ENCODE measurements at places on chromosomes 1 and 21.

DNA sequence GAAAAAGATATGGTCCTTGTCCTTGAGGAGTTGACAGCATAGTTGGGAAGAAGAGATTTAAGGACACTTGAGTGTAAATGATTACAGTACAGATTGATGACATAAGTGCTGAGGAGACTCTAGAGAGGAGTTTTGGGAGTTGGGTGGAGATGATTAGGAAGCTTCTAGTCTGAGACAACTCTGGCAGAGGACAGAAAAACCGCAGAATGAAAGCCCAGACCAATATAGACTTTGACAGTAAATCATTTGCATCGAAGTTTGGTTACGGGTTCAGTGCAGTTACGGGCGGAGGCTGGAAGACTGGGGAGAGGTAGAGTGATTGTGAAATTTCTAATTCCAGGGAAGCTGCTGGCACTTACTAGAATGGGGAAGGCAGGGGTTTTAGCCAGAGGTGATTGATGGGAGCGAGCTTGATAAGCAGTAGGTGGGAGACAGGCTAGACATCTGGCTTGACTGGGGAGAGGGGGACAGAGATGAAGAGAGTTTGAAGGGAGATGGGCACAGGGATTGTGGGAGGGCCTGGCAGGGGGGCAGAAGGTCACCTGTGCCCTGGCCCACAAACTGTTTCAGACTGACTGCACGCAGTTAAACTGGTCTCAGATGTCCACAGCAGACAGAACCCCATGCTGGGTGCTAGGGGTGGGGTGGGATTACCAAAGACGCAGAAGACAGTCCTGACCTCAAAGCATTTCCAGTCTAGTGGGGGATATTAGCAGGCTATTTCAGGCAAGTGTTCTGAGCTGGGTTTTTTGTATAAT, 20.1 kb downstream of the SH2D2A start:
- no peak for DNase-seq

- no peak for DNase-seq
These were observed 307.3 kb downstream of the KCNH1 start for GRCh38 chr1:210826686-210827085.

GRCh38 chr21:41321908-41322495, 5.4 kb downstream of the FAM3B start:
- DNase-seq = no peak

- DNase-seq = no peak
These were observed 8.6 kb upstream of the AK2 start for GRCh38 chr1:33045246-33045645.

- DNase-seq = no peak
These were observed 172.0 kb upstream of the KIAA0040 start for GRCh38 chr1:175364424-175365076.

DNA sequence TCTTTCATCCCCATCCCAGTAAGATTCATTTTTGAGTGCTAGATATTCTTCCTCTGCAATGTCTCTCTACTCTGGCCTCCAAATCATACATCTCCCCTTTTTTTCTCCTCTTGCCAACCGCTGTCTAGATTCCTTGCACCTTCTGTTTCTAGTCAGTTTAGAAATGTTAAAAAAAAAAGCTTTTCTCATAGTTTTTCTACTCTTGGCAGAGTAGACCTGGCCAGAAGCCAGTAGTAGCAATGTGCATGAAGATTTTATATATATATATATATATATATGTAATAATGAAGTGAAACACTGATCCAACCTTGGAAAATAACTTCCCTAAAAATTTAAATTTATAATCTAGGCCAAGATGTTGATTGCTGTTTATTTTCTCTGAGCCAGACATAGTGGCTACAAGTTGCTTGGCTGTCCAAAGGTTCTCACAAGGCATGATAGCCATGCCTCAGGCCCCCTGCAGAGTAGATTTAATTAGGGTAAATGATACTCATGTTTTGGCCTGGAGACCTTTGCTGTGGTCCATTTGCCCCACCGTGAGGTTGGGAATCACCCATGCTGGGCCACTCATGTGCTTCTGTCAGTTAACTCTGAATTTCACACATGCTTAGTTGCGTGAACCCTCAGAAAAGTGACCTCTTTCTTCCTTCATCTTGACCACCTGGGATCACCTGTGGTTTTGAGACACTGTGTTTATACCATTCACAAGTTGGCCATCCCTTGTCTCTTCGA, 103.4 kb upstream of the KCNE2 start:
- no peak for DNase-seq

DNA sequence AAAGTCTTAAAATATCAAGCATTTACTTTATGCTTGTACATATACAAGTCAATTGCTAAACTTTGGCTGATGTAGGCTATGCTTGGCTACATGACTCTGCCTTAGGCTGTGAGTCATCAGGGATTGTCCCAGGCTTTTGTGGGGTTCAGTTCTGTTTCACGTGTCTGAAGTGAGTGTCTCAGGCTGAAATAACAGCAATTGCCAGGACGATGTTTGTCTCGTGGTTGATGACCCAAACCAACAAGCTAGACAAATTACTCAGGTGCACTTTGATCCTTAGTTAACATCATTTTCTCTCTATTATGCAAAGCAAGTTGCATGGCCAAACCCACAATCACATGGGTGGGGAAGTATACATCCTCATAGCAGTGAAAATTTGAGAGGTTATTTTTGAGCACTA, 410.1 kb downstream of the BRINP3 start:
- no peak for DNase-seq

GRCh38 chr1:84208935-84209334, 64.9 kb downstream of the PRKACB start:
- no peak for DNase-seq

- no peak for DNase-seq
These were observed 8.9 kb downstream of the MTF1 start for GRCh38 chr1:37850352-37850955.

GRCh38 chr21:15018382-15018781, 46.4 kb downstream of the NRIP1 start:
- DNase-seq = no peak

DNA sequence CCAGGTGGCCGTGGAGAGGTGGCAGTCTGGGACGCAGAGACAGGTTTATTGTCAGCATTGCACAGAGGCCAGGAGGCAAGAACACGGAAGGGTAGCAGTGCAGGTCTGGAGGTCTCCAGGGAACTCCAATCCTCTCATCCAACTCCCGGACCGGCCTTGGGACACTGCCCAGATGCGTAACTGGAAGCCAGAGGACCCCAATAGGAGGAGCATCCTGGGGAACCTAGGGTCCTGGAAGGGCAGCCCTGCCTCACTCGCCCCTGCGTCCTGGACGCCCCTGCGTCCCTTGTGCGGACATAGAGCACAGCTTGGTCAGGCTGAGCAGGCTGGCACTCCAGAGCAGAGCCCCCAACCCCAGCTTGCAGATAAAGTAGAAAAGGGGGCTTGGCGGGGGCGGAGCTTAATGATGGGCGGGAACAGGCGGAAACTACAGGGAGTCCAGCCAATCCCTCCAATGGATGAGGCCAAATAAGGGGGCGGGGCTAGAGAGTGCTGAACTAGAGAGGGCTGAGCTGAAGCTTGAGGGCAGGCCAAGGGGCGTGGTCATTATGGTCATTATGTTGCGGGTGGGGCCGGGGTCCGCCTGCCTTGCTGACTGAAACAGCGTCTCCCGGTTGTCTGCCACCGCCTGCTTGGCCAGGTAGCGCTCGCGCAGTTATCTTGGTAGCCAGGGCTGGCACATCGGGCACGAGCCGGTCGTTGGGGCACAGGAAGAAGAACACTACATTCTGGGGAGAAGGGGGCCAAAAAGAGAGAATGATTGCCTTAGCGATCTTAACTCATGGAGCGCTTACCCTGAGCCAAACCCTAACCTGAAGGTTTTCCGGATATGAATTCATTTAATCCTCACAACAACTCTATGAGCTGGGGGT, 3.7 kb upstream of the ARHGEF19 start:
- DNase-seq = peak; percentile 28

- DNase-seq = no peak
These were observed 6.7 kb downstream of the GRHL3 start for GRCh38 chr1:24325587-24326449.

DNA sequence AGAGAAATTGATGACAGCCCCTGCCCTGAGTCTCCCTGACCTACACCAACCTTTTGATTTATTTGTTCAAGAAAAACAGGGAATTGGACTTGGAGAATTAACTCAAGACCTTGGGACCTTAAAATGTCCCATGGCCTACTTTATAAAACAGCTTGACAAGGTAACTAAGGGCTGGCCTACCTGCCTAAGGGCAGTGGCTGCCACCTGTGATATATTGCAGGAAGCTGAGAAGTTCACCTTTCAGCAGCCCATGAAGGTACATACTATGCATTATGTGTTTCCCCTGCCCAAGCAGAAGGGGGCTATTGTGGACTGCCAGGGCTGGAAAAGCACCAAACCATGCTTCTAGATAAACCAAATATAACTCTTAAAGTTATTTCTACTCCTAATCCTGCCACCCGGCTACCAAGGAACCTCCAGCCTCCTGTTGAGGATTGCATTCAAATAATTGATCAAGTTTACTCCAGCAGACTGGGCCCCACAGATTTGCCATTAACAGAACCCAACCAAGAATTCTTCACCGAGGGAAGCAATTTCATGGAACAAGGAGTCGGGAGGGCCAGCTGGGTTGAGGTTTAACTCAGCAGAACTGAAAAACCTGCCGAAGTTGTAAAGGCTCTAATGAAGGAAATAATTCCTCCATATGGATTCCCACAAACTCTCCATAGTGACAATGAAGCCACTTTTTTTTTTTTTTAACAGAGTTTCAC, 28.2 kb downstream of the LACTBL1 start:
- DNase-seq = no peak

DNA sequence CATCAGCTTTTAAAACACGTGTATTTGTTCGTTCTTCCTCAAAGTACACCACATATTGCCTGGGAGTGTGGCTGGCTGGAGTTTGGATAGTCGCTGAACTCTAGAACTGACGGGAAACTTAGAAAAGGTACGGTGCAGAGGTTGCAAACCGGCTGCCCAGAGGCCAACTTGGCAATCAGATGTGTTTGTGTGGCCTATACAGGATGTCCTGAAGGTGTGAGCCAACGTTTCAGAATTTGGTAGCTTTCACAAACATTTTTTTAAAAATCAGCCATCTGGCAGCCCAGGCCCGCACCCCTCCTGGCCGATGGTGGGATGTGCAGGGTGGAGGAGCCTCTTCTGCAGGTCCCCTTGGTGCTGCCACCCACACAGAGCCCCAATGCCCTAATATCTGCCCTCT, 73.6 kb upstream of the SLC25A33 start:
- no peak for DNase-seq

DNA sequence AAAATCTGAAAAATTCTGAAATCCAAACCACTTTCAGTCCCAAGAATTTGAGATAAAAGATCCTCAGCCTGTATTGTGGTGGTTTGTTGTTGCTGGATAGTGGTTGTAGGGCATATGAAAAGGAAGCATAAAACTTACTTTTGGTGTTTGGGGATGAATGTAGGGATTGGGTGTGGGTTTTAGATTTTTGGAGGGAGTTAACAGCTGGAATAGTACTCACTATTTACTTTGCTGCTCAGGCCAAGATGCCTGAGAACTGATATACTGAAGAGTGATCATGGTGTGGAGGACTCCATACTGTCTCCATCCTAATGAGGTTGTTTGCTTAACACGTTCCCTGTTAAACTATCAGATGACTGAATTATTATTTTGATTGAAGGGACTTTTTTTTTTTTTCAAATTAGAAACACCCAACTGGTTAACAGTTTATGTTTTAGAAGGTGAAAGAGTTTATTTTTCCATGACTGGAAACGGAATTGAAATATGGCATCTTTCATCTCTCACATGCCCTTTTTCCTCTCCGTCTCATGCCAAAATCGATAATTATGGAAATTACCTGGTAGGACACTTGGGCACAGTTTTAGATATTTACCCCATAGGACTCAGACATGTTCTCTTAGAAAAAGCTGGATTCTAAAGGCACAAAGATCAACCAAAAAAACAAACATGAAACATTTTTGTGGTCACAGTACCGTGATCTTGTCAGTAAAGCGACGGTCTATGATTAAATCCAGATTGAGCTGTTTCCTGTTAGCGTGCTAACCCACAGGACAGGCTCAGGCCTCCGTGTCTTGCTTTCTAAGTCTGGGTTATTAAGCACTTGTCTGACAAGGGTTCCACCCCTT, 37.3 kb downstream of the RGL1 start:
- peak; percentile 96 for DNase-seq

- peak; percentile 33 for DNase-seq
These were observed 64.0 kb downstream of the PLPPR5 start for GRCh38 chr1:98940722-98941079.

DNA sequence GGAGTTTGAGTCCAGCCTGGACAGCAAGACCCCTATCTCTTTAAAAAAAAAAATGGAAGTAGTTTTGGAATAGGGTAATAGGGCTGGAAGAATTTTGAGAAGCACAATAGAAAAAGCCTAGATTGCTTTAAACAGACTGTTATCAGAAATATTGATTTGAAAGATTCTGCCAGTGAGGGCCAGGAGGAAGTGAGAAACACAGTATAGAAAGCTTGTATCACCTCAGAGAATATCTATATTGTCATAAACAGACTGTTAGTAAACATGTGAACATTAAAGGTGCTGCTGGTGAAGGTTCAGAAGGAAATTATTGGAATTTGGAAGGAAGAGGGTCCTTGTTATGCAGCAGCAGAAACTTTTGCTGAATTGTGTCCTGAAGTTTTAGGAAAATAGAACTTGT, 24.8 kb upstream of the PSEN2 start:
- no peak for DNase-seq

GRCh38 chr1:195897076-195897475, 711.2 kb downstream of the KCNT2 start:
- DNase-seq = no peak

- no peak for DNase-seq
These were observed 59.8 kb downstream of the MAB21L3 start for GRCh38 chr1:116170721-116171589.

GRCh38 chr21:16347223-16347622, 617.4 kb downstream of the USP25 start:
- no peak for DNase-seq

- no peak for DNase-seq
These were observed 48.1 kb downstream of the ABCG1 start for GRCh38 chr21:42266971-42267556.

DNA sequence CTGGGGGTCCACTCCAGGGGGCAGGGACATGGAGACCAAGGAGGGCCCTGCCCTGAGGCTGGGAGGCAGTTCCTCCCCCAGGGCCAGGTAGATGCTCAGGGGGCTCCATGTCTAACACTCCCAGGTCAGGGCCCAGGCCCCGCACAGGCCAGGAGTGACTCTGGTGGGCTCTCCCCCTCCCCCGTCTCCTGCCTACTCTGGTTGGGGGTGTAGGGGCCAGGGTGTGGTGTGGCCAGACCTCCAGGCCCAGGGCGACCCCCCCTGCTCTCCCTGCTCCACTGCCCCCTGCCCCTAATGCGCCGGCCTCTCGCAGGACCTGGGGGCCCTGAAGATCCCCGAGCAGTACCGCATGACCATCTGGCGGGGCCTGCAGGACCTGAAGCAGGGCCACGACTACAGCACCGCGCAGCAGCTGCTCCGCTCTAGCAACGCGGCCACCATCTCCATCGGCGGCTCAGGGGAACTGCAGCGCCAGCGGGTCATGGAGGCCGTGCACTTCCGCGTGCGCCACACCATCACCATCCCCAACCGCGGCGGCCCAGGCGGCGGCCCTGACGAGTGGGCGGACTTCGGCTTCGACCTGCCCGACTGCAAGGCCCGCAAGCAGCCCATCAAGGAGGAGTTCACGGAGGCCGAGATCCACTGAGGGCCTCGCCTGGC, 19.7 kb upstream of the CCDC27 start:
- no peak for DNase-seq

GRCh38 chr1:206526064-206526911, 19.0 kb downstream of the RASSF5 start:
- DNase-seq = no peak

All from HFFc6 (cell line).